T-cell (primary cell): ENCODE measurements at places on chromosomes 12 and 14. TPM values are rescaled to one million over a fixed set of nuclear protein-coding genes. Genes with fewer than 3 reads are reported as not detected.

DNA sequence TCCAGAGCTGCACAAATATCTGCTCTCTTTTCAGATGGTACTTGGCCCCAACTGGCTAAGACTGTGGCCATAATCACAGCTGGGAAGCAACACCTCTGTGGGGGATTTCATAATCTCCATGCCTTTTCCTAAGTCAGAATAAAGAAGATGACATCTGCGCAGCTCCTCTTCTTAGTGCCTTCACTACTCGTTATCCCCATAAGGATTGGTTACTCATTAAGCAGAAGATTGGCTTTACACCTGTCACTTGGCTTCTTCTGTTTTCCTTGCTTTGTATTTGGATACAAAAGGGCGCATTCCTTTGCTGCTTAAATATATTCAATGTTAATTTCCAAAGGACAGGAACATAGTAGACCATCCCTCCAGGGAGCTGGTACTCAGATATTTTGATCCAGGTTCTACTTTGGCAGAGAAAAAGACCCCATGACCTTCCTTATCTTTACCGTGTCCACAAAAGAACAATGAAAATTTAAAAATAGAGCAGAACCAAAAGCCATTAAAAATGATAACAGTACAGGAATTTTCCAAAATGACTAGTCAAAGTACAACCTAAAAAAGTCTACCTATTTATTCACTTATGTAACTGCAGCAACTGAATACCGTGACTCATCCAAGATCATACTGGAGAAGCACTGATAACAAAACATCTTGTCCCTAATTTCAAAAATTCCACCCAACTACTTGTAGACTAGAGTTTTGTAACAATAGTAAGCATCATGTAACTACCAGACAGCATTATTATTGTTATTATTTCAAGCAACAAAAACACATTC, 352.3 kb upstream of the TMPO start:
- DNase-seq = no peak

The MIP gene
- total RNA-seq = not detected

DNA sequence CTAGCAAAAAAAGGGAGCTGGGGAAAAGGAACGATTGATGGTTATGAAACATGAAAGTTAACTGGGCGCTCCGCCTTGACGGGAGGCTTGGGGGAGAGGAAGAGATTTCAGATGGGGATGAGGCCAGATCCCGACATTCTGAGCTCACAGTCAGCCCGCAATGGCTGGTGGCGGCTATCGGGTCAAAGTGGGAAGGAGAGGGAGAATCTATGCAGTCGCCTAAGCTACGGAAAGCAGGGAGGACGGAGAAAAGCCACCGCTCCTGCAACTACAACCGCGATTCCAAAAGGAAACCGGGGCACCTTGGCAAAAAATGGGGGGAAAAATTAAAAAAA, 502 bp downstream of the MPHOSPH9 start:
- DNase-seq = no peak

The CMKLR1 gene
- total RNA-seq = 0.76 TPM

The GPR65 gene
- total RNA-seq = 8.9 TPM

- DNase-seq = no peak
Observed at GRCh38 chr12:66724616-66725015, 45.7 kb upstream of the GRIP1 start.

- no peak for DNase-seq
Observed at GRCh38 chr14:47235619-47236018, 439.8 kb downstream of the MDGA2 start.

GRCh38 chr14:89425931-89426330, 8.9 kb upstream of the FOXN3 start:
- DNase-seq = no peak

DNA sequence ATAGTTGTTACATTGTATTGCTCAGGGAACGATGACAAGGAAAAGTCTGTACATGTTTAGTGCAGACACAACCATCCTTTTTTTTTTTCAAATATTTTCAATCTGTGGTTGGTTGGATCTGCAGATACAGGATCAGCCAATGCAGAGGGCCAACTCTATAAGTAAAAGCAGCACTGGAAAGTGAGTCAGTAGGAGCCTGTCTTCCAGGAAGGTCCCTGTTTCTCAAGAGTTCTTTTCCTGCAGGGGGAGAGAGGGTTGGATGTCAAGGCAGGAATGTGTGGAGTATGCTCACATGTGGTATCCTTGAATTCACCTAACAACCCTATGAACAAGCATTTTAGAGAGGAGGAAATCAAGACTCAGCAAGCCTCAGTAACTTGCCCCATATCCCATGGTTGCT, 409.1 kb downstream of the NPAS3 start:
- no peak for DNase-seq

- no peak for DNase-seq
Observed at GRCh38 chr12:97048421-97049035, 141.5 kb downstream of the NEDD1 start.

DNA sequence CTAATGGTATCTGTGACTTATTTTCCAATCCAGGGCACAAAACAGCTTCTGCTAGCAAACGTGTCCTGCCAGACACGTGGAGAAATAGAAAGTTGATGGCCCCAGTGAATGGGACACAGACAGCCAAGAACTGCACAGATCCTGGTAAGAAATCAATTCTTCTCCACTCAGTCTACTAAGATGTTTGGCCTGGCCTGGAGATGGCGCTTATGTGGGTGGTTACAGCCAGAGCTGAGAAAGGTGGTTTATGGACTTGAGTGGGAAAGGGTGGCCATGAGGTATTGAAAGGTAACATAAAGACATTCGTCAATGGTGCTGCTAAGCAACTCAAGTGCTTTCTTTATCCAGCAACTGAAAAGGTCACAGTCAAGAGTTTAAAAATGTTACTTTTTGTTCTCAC, 2.9 kb downstream of the SLC24A4 start:
- DNase-seq = no peak

- DNase-seq = no peak
Observed at GRCh38 chr12:126704609-126705008, 1562.4 kb upstream of the TMEM132C start.

The FZD10 gene
- total RNA-seq = not detected

GRCh38 chr14:35159742-35160409, 37.5 kb downstream of the PRORP start:
- no peak for DNase-seq

- DNase-seq = no peak
Observed at GRCh38 chr12:25328072-25328712, 77.5 kb upstream of the KRAS start.

DNA sequence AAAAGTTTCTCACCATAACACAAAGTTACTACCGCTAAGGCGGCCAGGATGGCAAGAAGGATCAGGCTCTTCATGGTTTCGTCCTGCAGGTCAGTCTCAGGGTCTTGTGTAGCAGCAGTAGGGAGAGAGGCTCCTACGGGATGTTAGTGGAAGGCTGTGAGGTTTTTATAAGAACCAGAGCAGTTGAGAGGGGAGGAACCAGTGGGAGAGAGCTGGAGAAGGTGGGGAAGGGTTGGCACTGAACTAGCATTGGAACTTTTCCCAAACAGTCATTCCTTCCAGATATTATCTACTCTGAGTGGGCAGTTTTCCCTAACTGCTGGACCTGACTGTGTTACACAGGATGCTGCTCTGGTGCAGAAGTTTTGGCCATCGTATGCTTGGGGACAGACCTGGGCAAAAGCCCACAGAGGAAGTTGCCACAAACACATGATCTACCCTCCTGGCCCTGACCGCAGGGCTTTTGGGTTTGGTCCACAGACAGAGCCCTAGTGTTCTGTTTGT, at the start of gene MGP:
MGP (minus strand) TSS at position 137 of the 504 bp plus-strand sequence; CDS start at position 74, 63 bp downstream.
- DNase-seq = no peak
